ENCODE measurements at places on chromosomes 11 and 22.

GRCh38 chr22:23503142-23503541, 76.9 kb downstream of the IGLL1 start:
- no peak for DNase-seq

DNA sequence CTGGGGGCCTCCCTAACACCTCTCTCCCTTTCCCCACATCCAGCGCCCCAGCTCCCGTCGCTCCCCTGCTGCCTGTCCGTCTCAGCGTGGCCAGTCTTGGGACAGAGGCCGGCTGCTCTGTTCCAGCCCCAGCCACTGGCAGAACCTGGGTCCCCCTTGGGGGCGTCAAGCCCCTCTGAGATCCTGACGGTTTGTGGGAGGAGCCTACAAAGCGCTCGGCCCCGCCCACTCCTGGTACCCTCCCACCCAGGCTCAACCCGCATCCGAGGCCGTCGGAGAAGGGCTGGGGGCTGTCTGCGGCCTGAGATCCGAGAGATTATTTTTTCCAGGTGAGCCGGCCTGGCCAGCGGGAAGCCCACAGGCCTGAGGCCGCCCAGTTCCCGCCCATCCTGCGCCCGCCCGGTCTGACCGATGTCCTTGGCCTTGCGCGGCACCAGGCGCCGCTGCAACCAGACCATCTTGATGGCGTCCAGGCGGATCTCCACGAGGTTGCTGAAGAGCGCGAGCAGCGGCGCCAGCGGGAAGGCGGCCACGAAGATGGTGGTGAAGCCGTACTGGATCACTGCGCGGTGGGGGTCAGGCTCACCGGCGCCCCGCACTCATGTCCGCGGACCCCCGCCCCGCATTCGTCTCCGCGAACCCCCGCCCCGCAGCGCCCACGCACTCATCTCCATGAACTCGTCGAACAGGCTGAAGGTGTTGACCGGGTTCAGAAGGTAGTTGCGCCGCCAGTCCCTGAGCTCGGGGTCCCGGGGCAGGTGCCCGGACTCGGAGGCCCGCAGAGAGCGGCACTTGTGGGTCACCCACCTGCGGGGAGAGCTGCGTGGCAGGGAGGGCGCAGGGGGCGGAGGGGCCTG, 5.5 kb upstream of the SIGIRR start:
- DNase-seq, result no peak

GRCh38 chr22:46415776-46416519, 80.4 kb downstream of the TRMU start:
- no peak for DNase-seq

GRCh38 chr22:17140826-17141766, 18.0 kb downstream of the HDHD5 start:
- DNase-seq, result no peak

- no peak for DNase-seq
These were observed 12.0 kb downstream of the SIPA1 start for GRCh38 chr11:65649656-65650546.

- no peak for DNase-seq
These were observed 10.7 kb upstream of the MTMR3 start for GRCh38 chr22:29872144-29872893.

DNA sequence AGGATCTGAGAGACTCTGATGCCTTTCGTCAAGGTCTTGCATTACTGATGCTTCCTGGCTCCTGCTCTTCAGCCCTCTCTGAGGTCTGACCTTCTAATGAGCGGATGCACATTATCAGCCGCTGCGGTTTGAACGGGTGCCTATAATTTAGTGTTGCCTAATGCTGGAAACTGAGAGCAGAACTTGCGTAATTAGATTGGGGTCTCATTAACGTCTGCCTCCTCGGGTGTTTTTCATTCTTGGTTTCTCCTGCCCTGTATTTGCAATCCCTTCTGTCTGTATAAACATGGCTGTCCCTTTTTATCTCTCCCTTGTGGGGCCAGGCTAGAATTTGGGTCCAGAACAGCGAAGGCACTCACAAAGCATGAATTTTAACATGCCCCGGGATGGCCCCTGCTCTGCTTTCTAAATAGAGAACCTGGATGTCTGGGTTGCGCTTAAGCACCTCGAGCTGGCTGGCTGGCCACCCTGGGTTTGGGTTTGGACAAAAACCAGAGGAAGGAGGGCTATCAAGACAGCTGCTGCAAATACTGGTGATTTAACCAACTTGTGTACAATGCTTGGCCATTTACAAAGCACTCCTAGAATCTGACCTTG, 118.6 kb downstream of the TIMP3 start:
- DNase-seq, result peak; percentile 95

GRCh38 chr22:34502821-34503220, 563.1 kb upstream of the ISX start:
- DNase-seq, result peak; percentile 93

- no peak for DNase-seq
These were observed 20.4 kb downstream of the FXYD6 start for GRCh38 chr11:117855912-117856651.

GRCh38 chr22:47370448-47371262, 608.2 kb downstream of the TBC1D22A start:
- DNase-seq, result no peak

DNA sequence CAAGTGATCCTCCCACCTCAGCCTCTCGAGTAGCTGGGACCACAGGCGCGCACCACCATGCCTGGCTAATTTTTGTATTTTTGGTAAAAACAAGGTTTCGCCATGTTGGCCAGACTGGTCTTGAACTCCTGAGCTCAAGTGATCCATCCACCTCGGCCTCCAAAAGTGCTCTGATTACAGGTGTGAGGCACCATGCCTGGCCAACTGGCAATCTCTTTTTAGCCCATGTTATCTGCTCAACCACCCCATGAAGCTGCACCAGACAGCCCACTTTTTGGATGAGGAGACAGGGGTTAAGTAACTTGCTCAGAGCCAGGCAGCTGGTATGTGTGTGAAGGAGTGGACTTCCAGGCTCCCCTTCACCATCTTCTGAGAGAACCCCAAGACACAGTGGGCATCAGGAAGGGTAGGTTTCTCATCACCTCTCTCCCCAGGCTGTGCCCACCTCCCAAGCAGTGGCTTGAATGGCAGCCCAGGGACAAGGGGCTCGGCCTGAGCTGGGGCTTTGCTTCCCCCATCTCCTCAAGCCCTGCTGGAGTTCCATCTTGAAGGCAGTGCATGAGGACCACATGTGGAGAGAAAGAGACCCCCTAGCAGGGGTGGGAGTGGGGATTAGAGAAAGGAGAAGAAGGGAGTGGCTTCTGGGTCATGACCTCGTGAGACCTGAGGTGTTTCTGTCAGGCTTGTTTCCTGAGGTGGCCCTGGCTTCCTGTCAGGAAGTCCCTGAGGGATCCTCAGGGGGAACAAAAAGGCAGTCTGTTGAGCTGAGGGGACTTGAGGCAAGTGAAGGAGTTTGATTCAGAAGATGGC, 87.5 kb upstream of the PARVA start:
- DNase-seq, result no peak

- no peak for DNase-seq
These were observed 201.2 kb upstream of the TMEM45B start for GRCh38 chr11:129614256-129614944.

- no peak for DNase-seq
These were observed 21.5 kb upstream of the PRR5 start for GRCh38 chr22:44680481-44680894.

- DNase-seq, result no peak
These were observed 172.7 kb downstream of the FAT3 start for GRCh38 chr11:92397221-92397755.

- DNase-seq, result no peak
These were observed 3.0 kb downstream of the GAL start for GRCh38 chr11:68687311-68687710.

- no peak for DNase-seq
These were observed 123.5 kb downstream of the MPPED1 start for GRCh38 chr22:43535336-43535735.

DNA sequence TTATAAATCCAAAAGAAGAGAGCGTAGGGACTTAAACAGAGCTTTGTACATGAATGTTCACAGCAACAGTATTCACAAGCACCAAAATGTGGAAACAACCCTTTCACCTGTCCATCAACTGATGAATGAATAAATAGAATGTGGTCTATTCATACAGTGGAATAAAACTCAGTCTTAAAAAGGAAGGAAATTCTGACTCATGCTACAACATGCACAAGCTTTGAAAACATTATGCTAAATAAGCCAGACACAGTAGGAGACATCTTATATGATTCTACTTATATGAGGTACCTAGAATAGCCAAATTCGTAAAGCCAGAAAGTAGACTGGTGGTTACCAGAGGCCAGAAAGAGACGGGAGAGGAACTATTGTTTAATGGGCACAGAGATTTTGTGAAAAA, 74.3 kb downstream of the SHANK2 start:
- DNase-seq, result no peak

DNA sequence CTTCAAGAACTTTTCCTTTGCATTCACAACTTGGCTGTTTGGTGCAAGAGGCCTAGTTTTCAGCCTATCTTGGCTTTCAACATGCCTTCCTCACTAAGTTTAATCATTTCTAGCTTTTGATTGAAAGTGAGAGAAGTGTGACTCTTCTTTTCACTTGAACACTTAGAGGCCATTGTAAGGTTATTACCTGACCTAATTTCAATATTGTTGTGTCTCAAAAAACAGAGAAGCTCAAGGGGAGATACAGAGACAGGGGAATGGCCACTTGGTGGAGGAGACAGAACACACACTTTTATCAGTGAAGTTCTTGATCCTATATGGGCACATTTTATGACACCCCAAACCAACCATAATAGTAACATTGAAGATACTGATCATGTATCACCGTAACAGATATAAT, 532.3 kb downstream of the DLG2 start:
- no peak for DNase-seq

DNA sequence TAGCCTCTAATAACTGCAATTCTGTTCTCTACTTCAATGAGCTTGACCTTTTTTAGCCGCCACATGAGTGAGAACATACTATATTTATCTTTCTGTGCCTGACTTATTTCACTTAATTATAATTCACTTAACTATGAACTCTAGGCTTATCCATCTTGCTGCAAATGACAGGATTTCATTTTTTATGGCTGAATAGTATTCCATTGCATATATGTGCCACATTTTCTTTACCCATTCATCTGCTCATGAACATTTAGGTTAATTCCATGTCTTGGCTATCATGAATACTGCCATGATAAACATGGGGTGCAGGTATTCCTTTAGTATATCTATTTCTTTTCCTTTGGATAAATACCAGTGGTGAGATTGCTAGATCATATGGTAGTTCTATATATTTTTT, 85.2 kb downstream of the CWC15 start:
- no peak for DNase-seq

DNA sequence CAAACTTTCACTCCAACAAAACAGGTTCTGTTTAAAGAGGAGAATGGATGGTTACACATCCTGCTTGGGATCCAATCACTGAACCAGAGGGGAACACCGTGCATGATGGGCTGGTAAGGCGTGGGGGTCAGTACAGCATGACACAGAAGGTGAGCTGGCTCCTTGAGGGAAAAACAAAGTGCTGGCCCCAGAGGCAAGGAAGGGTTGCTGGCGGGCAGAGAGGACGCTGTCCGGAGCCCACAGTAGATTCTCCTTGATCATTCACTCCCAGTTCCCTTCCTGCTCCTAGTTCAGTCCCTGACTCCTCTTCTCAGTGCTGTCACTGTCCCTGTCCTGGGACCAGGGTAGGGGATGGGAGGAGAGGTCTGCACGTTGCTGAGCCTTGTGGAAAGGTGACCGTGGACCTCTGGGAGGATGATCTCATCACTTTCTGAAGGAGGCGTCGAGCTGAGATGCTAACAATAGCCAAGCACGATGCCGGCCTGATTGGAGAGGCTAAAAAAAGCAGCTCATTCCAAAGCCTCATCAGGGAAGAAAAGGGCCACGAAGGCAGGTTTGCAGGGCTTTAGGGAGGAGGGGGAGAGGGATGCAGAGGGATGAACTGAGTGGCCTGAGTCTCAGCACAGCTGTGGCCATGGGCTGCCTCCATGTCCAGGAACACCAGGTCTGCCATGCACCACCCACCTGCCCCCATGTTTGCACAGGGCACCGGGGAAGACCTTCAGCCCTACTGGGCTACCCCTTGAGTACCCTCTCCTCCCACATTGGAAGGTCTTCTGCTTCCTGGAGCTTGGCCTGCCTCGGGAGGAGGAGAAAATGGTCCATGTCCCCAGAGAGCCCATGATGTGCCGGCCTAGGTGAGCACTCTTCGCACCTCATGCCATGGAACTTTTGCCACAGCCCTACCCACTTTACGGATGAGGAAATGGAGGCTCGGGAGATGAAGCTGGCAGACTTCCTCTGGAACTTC, 72.7 kb upstream of the RTL6 start:
- no peak for DNase-seq

- no peak for DNase-seq
These were observed 7.5 kb downstream of the DERL3 start for GRCh38 chr22:23831261-23831660.

DNA sequence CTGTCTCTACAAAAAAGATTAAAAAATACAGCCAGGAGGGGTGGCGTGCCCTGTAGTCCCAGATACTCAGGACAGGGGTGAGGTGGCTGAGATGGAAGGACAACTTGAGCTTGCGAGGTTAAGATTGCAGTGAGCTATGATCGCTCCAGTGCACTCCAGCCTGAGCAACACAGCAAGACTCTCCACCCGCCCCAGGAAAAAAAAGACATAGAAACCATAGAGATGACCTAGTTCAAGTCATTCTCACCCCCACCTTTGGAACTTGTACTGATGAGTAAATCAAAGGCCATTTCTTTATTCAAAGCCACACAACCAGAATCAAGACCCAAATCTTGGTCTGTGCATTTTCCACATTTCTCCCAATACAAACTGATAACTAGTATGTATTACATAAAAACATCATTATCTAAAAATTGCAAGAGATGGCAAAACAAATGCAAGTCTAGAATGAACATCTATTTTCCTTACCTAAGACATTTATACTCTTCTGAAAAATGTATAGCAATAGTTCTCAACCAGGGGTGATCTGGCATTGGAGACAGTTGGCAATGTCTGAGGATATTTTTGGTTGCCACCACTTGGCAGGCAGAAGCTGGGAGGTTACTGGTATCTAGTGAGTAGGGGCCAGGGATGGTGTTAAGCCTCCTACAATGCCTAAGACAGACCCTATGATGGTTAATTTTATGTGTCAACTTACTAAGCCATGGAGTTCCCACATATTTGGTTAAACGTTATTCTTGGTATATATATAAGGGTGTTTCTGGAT, 34.6 kb downstream of the LGR4 start:
- no peak for DNase-seq

GRCh38 chr22:41181349-41182241, 23.5 kb upstream of the L3MBTL2 start:
- DNase-seq, result no peak
